Activated naive CD4-positive, alpha-beta T cell (primary cell): ENCODE measurements at places on chromosomes 2 and 18.

- no peak for DNase-seq
Observed at GRCh38 chr2:229098801-229099200, 172.3 kb downstream of the PID1 start.

DNA sequence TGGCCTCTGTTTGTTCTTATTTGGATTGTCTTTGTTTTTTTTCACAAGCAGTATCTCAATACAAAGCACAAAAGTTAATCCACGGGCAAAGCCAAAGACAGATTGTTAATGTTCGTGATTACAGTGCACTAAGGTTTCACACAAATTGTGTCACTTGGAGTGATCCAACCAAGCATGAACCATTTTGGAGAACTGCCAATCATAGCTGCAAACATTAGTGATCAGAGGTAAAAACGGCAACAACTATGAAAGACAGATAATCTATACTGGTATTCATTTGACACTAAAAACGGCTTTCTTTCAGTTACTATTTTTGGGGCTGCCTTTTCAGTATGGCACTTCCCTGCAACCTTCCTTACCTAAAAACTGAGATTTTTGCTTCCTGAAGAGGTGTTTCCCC, 213.1 kb upstream of the GULP1 start:
- DNase-seq = no peak

DNA sequence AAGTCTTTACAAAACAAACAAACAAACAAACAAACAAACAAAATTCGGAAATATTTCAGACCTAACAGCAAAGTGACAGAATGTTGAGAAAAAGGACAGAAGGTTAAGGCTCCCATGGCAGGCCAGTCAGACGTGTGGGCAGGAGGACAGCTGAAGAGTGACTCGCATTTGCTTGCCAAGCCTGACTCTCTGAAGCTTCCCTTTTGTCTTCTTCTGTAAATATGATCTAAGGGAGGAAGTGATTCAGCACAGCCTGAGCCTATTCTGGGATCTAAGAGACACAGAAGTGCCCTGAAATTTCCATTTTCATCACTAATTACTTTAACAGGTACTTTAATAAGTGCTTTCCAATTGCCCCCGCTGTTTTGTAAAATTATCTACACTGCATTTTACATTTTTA, 134.0 kb upstream of the LYPD1 start:
- DNase-seq = no peak

DNA sequence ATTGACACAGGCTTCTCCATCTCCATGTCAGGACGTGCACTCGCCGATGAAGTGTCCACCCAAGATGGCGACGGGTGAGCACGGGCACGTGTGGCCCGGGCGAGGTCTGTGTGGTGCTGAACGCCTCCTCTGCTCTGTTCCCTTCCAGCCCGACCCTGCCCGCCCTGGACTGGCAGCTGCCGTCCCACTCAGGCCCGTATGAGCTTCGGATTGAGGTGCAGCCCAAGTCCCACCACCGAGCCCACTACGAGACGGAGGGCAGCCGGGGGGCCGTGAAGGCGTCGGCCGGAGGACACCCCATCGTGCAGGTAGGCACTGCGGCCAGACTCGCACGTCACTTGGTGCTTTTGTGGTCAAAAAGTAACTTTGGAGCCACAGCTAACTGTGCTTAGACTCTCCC, 37.7 kb downstream of the NFATC1 start:
- DNase-seq = no peak

GRCh38 chr2:182318466-182319220, 108.2 kb downstream of the PDE1A start:
- DNase-seq = no peak
